ENCODE measurements at places on chromosomes 4 and X.
A peak's percentile ranks its signal among the peaks of the same experiment; 100 is the strongest.

DNA sequence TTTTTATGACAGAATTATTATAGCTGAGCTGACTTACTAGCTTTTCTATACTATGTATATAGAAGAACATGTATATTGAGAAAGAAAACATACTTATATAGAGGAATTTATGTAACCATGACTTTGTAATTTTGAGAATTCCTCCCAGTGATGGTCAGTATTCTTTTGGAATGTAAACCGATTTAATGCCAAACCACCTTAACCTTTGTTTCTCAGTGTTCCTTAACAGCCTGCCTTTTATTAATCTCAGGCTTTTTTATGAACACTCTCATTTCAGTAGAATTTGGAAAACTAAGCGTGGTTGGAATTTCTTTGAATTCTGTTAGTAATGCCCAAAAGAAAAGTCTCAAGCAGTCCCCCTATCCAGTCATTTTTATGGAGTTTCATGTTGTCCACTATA is 47.0 kb downstream of the MOSPD2 start:
- peak; percentile 51 for DNase-seq

DNA sequence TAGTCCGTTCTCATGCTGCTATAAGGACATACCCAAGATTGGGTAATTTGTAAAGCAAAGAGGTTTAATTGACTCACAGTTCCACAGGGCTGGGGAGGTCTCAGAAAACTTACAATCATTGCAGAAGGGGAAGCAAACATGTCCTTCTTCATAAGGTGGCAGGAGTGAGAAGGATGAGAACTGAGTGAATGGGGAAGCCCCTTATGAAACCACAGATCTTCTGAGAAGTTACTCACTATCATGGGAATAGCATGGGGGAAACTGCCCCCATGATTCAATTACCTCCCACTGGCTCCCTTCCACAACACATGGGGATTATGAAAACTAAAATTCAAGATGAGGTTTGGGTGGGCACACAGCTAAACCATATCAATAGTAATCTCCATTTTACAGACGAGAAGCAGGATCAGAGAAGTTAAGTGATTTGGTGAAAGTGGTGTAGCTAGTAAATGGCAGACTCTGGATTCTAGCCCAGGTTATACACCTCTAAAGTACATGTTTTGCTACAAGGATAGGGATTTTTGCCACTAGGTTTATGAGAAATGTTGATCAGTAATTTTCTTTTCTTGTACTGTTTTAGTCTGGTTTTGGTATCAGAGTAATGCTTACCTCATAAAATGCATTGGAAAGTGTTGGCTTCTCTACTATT is 47.3 kb upstream of the C1GALT1C1 start:
- no peak for DNase-seq

GRCh38 chr4:148574066-148574465 is 131.9 kb upstream of the NR3C2 start:
- DNase-seq = no peak

- DNase-seq = no peak
Measured at GRCh38 chrX:118212817-118213183, 96.2 kb upstream of the KLHL13 start.

DNA sequence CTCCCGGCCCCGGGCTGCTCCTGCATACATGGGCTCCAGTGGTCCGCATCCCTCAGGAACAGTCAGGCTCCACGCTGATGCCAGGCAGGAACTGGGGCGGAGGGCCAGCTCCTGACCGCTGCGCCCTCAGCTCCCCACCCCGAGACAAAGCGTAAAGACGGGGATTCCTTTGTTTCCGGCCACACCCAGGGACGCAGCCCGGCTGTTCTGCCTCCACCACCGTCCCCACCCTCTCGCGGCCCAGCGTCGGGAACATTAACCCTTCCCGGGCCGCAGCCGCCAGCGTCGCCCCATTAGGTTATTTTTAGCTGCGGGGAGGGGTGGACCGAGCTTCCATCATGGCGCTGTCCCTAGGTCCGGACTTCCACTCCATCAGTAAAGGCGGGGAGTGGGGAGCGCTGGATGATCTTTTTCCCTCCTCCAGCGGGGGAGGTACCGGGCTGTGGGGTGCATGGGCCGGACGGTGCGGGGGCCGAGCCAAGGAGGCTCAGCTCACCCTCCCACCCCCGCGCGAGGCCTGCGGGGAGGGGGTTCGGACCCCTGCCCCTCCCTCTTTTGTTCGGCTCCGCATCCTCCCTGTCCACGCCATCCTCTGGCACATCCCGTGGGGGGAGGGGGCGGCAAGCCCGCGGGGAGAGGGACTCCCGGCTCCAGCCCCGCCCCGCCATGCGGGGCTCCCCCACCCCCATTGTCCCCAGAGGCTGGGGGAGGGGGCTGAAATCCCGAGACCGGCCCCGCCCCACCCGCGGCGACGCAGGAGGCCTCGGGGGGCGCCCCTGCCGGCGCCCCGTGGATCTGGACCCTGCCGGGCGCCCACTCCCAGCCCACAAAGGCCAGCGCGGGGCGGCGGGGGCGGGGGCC is 5.3 kb downstream of the CRMP1 start:
- DNase-seq = no peak

- DNase-seq = no peak
Measured at GRCh38 chr4:25966171-25966570, 52.2 kb downstream of the SMIM20 start.

Data from astrocyte of the cerebellum (primary cell).